ENCODE measurements at places on chromosomes 12 and 14.
A peak's percentile ranks its signal among the peaks of the same experiment; 100 is the strongest.

DNA sequence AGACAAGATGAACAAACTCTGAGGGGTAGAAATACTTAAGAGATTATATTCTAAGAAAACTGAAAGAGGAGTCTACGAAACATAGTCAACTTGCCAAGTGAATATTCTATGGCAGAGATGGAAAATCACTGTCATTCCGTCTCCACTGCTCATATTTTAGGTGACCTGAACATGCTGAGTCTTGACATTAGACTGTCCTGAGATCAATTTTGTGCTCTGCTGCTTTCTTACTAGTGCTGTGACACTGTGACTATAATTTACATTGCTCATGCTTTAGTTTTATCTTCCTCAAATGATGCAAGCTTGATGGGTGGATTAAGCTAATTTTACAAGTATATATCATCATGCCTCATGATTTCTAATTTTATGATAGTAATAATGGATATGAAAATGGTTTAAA is 228.2 kb upstream of the LRFN5 start:
- DNase-seq, result no peak

- DNase-seq, result no peak
Observed at GRCh38 chr12:32240831-32241230, 134.2 kb downstream of the BICD1 start.

DNA sequence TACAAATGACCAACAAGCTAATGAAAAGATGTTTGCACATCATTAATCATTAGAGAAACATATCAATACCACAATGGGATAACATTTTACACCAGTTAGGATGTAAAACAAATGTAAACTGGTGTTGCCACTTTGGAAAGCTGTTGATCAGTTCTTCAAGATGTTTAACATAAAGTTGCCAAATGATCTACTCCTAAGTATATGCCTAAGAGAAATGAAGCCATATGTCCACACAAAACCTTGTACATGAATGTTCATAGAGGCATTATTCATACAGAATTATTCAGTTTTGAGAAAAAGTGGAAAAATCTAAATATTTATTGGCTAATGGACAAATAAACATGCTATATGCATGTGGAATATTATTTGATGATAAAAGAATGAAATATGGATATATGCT is 136.9 kb upstream of the KITLG start:
- no peak for DNase-seq

DNA sequence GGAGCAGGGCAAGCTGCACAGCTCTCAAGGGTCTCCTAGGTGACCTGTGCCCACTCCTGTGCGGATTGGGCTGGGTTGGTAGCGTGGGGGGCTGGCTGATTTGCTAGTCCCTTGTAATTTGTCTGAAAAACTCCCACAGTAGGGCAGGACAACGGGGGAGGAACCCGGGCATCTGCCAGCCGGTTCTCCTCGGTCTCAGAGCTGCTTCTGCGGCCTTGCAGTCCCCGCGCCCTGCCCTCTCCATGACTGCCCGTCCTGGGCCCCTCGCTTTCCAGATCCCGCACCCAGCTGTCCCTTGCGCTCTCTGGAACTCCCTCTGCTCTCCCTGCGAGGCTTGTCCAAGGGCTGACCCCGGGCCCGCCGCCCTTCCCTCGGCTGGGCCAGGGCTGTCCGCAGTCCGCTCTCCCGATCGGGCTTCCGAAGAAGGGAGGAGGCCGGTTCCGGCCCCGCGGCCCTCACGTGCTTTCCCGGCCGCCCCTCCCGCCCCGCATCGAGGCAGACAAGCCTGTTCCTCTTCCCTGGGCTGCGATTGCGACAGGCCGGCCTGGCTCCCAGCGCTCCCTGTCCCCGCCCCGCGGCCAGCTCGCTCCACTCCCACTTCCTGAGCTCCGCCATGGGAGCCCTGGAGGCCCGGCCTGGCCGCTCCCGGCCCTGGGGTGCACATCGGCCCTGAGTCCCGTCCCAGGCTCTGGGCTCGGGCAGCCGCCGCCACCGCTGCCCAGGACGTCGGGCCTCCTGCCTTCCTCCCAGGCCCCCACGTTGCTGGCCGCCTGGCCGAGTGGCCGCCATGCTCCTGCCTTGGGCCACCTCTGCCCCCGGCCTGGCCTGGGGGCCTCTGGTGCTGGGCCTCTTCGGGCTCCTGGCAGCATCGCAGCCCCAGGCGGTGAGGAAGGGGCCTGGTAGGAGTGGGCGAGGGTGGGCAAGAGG is at the start of gene LTBR:
LTBR (plus strand) TSS at position 591 of the 927 bp plus-strand sequence; CDS start at position 788, 197 bp downstream.
- DNase-seq, result peak; percentile 82

DNA sequence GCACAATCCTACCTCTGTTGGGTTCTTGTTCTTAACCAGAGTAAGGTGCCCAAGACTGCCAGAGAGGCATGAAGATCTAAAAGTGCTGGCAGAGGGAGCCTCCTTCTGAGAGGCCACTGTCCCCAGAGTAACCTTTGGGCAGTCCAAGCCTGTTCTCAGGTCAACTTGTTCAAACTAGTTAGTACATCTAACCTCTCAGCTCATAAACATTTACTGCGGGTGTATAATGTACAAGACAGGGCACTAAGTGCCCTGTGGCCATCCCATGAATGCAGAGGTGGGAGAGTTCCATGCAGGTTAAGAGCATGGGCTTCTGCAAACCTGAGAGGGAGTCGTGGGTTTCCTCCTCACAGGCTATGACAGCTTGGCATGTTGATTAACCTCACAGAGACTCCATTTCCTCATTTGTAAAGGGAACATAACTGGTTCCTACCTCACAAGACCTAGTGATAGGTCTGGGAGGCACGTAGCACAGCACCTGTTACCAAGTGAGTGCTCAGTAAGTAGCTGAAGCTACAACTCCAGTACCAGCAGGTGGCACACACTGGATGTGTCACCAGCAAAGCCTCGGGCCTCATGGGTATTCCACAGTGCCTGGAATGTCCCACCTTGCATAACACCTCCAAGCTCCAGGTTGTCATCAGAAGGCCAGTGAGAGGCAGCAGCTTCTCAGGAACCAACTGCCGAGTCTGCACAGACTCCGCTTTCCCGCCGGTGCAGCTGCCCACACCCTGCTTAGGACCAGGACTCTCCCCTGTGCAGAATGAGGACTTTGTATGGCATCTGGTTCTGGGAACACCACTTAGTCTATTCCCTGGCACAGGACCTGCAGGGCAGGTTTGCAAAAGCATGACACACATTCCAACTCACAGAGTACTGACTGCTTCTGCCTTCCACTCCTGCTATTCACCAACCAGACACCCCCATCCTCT is 4.4 kb downstream of the VDR start:
- DNase-seq, result no peak

DNA sequence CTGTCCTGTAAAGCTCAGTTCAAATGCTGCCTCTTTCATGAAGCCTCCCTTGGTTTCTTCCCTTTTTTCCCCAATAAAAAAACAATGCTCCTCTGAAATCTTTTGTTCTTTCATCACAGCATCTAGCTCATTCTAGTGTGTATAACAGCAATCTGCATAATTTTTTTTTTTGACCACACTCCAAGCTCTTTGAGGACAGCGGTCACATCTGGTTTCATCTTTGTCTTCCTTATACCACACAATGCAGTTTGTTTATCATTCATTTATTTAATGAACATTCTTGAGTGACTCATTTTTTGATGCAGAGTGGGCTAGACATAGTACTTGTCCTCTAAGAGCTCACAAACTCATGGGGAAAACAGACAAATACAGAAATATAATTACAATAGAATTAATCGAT is 7.3 kb downstream of the GNG2 start:
- DNase-seq, result no peak

- DNase-seq, result no peak
Observed at GRCh38 chr12:68422956-68423574, 90.9 kb upstream of the MDM1 start.

DNA sequence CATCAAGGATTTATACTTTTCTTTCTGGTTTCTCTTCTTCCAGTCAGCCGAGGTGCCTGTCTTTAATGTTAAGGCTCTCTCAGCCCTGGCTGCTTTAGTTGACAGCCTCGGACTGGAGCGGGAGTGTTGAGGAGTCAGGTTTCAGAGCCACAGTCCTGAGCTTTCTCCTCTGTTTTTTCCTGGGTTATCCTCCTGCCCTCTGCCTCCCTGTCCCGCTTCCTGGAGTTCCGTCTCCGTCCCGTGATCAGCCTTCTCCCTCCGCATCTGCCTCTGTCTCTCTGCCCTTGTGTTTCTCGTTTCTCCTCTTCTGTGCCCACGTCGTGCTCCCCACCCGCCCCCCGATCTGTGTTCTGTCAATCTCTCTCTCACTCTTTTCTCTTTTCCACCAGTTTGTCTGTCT is 33.0 kb downstream of the IQSEC3 start:
- DNase-seq, result no peak

DNA sequence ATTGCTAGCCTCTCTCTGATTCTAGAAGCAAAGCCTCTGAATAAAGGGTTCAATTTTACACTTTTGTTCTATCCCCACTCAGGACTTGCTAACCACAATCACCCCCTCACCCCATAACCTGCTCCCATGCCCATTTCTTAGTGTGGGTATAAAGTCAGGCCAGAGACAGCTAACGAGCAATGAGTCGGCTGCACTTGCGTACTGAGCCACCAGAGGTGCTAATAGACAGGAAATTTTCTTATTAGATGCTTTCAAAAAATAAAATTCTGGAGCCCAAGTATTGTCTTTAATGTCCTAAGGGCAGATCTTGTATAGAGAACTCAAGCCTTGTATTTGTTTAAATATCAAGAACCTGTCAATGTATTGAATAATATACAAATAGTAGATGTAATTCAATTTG is 256.9 kb downstream of the SYT1 start:
- no peak for DNase-seq

DNA sequence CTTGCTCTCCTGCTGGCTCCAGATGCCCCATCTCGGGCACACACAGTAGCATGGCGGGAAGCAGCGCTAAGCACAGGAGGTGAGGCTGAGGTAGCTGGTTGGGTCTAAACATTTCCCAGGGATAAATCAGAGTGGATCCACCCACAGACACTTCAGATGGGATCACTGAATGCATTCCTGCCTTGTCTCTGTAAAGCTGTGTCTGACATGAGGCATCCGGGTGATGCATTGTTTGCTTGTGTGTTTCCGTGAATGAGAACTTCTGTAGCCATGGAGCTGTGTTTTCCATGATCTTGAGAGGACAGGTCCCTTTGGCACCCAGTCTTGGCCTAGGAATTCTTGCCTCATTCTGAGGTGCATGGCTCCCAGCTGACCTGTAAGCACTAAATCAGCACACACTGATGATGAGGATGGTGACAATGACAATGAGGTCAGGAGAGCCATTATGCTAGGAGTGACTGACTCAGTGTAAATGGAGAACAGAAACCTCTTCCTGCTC is 6.7 kb upstream of the KRT75 start:
- DNase-seq, result no peak

DNA sequence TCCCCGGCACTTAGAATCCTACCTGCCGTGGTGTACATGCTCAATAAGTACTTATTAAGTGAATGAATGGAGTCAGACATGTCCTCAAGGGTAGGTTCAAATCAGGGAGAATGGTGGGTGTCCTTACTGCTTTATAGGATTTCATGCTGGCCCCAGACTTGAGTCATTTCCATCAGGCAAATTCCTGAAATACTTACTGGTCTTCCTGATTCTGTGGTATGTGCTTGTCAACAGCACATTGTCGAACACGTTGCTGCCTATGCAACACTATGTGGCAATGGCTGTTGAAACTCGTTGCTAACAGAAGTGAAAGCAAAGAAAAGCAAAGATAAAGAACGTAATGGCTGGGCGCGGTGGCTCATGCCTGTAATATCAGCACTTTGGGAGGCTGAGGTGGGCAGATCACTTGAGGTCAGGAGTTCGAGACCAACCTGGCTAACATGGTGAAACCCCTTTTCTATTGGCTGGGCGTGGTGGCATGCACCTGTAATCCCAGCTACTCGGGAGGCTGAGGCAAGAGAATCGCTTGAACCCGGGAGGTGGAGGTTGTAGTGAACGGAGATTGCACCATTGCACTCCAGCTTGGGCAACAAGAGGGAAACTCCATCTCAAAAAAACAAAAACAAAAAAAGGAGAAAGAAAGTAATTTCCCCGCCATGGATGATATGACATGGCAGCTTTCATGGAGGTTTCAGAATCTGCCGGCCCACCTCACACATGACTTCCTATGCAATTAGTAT is 214.9 kb downstream of the ZFP36L1 start:
- peak; percentile 71 for DNase-seq

DNA sequence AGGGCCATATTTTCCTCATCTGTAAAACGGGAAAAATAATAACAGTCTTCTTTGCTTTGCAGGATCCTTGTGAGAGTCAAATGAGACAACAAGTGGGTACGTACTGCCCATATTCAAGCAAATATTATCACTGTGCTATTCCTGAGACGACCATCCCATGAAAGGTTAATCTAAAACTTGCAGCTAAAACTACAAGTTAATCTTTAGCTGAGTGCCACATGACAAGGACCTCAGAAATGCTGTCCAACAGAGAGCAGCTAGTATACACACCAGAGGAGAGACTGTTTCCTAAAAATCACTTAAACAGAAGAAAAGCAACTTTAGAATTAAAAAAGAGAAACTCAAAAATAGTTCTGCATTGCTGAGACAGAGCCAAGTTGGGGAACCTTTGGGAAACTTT is 162.7 kb upstream of the TMTC2 start:
- no peak for DNase-seq

DNA sequence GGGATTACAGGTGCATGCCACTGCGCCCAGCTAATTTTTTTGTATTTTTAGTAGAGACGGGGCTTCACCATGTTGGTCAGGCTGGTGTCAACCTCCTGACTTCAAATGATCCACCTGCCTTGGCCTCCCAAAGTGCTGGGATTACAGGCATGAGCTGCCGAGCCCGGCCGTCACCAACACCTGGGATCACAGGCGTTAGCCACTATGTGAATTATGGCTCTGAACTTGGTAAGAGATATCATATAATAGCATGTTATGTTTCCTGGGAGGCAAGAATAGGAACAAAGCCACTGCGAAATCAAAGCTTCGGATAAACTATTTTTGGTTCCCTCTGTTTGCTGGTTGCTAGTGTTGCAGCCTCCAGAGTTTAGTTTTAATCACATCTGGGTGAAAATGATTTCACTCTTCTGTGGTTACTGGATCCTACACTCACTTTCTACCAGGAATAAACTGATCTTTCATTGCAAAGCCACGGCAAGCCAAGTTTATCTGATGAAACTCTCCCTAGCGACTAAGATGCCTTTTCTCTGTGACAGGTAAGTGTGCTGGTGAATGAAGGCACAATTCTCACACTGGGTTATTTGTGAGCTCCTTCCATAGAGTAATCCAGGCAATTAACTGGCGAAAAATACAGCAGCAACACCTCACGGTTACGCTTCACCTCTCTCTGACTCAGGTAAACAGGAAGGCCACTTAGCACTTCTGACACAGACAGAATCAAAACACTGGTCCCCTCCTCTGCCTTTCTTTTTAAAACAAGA is 16.7 kb downstream of the SNRNP35 start:
- no peak for DNase-seq
